ENCODE measurements at places on chromosomes 3 and 15.
A peak's percentile ranks its signal among the peaks of the same experiment; 100 is the strongest.

DNA sequence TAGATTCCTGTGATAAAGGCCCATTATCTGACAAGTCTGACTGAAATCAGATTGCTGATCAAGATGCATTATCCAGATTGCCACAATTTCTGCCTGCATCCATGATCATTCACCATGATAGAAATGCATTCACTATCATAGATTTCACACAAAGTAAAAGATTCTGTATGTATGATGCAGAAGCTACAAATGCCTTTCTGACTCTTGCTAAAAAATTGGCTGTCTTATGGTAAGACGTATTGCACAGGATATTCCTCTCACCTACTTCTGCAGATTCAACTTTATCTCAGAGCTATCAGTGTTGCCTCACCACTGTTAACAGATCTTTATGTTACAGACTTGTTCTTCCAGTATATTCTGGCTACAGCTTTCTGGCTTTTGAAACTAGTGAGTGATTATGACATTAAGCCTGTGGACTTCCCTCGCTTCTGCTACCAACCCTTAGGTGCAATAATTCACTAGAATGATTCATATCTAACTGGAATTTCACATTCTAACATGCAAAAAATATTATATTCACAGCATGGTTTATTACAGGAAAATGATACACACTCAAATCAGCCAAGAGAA lies 955.3 kb downstream of the EPHA3 start:
- peak; percentile 10 for DNase-seq

DNA sequence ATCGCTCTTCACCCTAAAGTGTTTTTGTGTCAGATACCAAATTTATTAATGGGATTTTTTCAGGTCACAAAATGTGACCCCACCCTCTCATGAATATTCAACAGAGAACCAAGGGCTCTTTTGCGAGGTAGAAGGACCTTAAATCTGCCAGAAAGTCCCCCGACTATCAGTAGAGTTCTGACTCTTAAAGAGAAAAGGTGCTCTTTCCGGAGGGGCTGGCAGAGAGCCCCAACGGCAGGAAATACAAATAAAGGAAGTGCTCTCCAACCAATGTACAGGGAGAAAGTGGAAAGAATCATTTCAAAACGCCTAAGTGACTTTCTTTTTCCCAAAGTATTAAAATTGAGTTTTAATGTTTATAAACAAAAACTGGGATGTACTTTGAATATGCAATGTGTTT lies 517.2 kb downstream of the FOXP1 start:
- no peak for DNase-seq

GRCh38 chr15:66901336-66902100 lies 163.9 kb upstream of the SMAD3 start:
- no peak for DNase-seq

DNA sequence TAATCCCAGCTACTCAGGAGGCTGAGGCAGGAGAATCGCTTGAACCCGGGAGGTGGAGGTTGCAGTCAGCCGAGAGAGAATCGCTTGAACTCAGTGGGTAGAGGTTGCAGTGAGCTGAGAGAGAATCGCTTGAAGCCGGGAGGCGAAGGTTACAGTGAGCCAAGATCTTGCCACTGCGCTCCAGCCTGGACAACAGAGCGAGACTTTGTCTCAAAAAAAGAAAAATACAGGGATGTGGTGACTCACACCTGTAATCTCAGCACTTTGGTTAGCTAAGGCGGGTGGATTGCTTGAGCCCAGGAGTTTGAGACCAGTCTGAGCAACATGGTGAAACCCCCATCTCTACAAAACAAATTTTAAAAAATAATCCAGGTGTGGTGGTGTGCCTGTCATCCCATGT lies 26.8 kb downstream of the UBE2E1 start:
- no peak for DNase-seq

- no peak for DNase-seq
These were observed 22.0 kb upstream of the LEKR1 start for GRCh38 chr3:156803952-156804741.

- DNase-seq: no peak
These were observed 49.0 kb downstream of the KBTBD12 start for GRCh38 chr3:127964053-127964452.

DNA sequence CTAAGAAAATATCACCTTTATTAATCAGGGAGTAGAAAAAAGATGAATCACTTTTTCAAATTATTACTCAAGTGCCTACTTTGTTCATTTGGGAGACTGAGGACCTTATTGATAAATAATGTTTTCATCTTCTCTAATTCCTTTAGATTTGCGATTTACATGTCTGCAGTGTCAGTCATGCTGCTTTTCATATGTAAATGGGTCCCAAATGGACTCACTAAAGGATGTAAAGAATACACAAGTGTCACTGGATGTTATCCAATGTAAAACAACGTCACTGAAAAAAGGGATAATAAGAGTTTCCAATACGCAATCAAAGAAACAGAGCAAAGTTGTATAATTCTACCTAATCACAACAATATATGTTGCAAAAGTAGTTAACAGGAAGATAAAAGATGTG lies 84.9 kb downstream of the TFDP2 start:
- no peak for DNase-seq

DNA sequence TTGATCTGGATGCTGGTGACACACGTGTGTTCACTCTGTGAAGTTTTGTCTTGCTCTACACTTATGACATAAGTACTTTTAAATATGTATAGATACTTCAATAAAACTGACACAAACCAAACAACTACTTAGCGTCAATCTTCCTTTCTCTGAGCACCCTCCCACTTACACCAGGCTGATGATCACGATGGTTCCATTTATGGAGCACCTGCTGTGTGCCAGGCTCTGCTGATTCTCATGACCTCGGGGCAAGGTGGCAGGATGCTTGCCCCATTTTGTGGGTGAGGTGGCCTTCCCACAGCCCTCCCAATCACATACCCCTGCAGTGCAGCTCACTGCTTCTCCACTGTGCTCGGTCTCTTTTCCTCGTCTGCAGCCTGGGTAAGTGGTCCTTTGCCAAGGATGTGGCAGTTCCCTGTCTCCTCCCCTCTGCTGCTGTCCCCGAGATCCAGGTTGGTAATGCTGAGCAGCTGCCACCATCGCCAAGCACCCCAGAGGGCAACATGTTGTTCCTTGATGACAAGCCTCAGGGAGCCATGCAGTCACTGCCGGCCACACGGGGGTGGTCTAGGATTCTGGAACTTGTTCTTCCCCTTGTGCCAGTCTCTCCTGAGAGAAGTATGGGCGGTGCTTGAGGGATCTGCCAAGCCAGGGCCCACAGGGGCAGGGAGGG lies 20.6 kb upstream of the ADCY5 start:
- no peak for DNase-seq

GRCh38 chr3:193711166-193711485 lies 118.1 kb downstream of the OPA1 start:
- no peak for DNase-seq

GRCh38 chr15:99230867-99231266 lies 18.5 kb downstream of the TTC23 start:
- no peak for DNase-seq

DNA sequence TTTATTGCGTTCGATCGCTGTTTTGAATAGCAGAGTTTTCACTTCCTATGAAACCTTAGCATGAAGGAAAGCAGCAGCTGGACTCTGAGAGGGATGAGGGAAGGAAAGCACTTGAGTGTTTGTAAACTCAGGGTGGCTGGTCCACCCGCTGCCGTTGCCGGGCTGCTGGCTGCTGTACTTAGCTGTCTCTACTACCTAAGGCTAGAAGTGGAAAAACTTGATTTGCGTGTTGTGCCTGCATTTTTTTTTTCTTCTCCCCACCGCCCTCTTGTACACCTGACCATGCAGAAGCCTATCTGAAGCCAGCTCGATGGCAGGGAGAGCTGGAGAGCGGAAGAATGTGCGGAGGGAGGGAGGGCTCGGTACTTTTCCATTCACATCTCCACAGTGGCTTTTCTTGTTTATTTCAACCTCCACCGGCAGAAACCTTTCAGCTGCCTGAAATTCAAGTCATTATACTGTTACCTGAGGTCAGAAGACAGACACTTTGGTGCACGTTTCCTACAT lies 4.8 kb upstream of the BCL6 start:
- no peak for DNase-seq

DNA sequence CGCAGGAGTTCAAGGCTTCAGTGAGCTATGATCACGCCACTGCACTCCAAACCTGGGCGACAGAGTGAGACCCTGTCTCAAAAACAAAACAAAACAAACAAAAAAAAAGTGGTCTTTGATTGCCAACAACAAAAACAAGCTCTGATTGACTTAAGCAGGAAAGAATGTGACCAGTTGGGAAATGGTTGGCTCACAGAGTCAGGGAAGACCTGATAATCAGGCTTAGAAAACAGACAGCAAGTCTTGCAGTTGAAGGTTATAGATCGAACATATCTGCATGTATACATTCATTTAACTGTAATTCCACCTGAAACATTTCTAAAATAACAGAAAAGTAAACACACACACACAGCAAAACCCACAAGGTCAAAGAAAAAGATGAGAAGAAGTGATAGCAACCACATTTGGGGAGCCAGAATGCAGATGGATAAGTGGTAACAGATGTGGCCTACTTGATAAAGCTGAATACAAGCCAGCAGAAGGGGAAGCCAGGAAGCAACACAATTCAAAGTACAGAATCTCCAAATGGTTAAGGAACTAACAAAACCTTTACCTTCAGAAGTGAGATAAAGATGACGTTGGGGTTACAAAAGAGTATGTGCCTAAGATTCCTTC lies 699.9 kb upstream of the ZNF385D start:
- peak; percentile 27 for DNase-seq

DNA sequence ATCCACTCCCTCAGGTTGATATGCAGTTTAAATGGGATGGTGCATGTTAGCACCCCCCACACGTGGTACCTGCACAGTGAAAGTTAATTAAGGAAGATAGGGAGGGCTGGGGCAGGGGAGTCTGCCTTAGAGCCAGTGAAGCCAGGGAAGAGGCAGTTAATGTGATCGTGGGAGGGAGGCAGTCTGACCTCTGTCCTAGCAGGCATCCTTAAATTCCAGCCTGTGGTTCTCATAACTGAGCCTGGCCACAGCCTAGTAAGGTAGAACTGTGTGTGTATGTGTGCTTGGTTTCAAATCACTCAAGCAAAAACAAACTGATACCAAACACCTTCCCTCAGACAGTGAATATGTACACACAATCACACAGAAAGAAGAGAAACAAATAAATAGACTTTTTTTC lies 319.1 kb upstream of the TLE3 start:
- no peak for DNase-seq

- DNase-seq: no peak
These were observed 93.9 kb upstream of the SLCO3A1 start for GRCh38 chr15:91759560-91759959.

DNA sequence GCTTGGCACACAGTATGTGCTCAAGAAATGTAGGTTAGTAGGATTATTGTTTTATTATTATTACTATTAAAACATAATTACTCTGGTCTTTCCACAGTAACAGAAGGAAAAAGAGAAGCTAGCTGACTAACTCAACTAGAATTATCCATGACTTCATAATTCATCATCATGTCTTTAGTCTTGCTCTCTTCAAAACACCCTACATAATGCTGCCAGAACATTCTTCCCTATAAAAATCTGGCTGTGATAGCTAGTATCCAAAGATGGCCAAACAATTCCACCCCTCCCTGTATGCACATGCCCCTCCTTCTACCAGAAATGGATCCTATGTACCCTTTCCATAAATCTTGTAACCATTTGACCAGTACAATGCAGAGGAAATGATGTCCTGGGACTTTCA lies 48.8 kb upstream of the SRGAP3 start:
- DNase-seq: no peak

DNA sequence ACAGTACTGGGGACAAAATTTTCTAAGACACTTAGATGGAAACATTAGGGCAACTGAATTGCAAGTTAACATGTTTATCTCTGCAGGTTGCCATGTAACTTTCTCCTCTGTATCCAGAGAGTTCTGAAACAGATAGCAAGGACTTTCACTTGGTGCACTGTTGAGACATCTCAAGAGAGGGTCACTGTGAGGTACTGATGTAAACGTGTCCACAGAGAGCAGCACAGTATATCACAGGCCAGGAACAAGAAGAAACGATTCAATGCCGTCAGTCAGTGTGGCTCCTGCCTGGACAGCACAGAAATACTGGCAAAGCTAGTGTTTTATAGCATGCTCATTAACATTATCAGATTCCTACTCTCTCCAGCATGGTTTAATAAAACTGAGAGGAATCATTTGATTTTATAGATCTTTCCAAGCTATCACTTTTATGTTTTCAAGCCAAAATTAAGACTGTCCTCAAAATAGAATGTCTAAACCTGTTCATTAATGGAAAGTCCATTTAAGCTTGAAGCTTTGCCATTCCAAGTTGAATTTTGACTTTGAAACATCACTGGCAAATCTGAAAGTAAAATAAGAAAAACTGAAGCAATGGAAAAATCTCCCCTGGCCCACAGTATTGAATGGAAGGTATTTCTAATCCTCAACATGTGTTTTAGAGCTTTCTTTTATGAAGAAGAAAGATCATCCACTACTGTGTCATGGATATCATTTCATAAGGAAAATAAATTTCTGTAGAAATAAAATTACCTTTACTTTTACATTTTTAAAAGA lies 102.7 kb downstream of the IMPG2 start:
- DNase-seq: no peak

DNA sequence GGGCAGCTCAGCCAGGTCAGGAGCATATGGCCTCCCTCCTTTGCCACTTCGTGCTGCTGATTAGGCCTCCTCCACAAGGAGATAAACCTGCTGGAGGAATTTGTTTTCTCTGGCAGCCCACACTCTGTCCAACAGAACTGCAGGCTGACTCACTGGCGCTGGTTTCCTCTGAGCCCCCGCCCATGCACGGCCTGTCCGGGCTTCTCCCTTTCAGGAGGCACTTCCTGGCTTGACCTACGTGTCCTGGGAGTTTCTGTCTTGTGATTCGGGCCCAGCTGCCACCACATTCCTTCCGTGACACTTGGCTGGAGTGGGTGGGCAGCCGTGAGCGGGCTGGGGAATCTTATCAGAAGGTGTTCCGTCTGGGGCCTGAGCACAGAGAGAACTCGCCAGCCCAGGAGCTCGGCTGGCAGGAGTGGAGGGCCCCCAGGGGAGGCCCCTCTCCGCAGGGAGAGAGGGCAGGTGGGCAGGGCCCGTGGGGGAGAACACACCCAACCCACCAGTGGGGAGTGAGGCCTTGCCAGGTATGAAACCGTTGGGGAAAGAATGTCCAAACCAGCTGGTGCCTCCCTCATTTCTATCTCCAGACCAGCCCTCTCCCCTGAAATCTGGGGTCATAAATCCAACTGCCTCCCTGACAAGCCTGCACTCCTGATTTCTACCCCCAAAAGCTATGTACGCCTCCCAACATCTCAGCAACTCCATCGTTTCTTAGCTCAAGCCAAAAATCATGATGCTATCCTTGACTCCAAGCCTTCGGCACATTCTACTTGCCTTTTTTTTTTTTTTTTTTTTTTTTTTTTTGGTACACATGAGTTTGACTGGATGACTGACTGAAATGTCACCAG lies 110.6 kb upstream of the MEF2A start:
- peak; percentile 78 for DNase-seq

DNA sequence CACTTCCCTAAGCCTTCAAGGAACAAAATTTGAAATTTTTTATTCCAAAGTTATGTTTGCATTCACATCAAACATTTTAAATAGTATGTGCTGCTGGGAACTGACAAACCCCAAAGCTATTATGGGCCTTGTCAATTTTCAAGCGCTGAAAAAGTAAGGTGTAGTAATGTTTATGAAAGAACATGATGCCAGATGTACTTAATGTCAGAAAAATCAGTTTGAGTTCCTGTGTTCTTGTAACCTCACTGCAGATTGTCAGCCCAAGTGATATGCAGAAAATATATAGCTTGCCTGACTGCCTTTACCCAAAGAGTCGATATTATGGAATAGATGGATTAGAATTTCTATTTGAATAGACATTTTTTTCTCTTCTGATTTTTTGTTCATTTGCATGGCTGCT lies 20.8 kb upstream of the DIPK2A start:
- no peak for DNase-seq

All from fibroblast of the conjunctiva (primary cell).